ENCODE measurements at places on chromosomes 11 and 22.

DNA sequence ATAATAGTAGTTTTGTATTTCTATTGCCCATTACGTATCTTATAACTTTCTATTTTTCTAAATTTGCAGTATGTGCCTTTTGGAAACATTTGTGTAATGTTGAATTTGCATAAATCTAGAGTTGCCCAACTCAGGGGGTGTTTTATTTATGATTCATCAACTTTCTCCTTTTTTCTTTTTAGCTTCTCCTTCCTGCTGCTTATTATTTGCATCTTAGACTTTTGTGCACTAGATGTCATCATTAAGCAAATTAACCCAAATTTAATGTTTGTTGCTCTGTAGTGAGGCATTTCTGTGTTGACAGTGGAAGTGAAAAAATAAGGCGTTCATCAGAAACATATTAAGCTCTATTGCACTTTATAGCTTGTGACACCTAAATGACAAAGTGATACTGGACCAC lies 56.2 kb upstream of the ZBED5 start:
- peak; percentile 54 for DNase-seq

GRCh38 chr22:19893363-19893762 lies 38.7 kb upstream of the GNB1L start:
- DNase-seq: no peak

DNA sequence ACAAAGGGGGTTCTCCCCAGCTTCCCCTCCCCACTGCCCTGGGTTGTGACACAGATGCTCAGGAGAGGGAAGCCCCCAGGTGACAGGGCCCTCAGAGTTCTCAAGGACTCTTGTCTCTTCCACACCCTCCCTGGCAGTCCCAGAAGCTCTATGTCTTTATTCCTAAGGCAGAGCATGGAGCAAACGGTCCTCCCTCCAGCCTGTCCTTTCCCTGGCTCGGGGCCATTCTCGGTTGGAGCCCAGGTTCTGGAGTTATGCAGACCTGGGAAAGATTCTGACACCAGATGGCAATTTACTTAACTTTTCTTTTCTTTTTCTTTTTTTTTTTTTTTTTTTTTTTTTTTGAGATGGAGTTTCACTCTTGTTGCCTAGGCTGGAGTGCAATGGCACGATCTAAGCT lies 186.6 kb downstream of the CEP164 start:
- DNase-seq: no peak

- DNase-seq: peak; percentile 73
Observed at GRCh38 chr11:109808569-109808968, 284.6 kb upstream of the ZC3H12C start.

GRCh38 chr11:32729976-32730375 lies 64.5 kb downstream of the CCDC73 start:
- no peak for DNase-seq

DNA sequence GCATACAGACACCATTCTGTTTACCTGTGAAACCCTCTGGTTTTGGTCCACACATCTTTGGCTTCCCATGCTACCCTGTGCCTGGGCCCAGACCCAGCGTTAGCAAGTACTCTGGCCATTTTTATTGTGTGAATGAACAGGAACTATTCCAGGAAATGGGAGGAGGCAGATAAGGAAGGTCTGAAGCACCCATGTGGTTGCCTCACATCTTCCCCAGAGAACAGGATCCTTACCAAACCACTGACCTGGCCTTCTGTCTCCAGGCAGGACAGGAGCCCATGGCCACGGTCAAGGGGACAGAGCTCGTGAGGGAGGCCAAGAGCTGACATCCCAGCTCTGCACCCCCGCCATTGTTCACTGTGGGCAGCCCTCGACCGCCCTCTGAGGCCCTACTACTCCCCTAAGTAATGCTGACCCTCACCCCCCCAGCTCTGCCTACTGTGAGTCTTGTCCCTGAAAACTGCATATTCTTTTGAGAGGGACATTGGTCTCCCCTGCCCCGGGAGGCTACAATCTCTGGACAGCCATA lies 97.7 kb upstream of the TP53I11 start:
- no peak for DNase-seq

DNA sequence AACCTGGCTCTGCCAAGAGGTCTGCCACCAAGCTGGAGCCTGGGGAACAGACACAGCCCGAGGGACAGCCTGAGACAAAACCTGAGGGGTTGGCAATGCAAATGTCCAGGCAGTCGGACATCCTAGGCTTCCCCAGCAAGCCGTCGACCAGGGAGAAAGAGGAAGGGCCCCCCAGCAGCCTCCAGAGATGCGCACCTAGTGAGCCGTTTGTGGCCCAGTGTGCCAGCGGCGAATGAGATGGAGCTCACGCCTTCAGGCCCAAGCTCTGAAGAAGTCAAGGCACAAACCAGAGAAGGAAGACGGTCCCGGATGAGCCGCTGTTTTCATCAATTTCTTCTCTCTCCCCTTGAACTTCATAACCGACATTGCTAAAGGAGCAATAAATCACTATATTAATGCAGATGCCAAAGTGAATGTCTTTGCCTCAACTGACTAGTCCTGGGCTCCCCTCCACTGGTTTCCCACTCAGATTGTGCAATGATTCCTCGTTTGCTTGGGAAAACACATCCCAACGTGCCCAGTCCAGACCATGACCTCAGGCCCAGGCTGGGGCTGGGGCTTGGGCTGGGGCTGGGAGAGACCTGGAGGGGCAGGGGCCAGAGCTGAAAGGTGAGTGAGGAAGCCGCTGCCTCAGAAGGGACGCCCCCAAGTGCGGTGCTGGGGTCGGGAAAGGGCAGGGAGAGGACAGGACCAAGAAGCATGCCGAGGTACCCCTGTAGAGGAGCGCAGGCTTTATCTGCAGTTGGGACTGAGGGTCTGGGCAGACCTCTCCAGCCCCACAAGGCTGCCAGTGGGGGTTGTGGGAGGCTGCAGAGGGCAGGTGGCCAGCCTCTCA lies 3.5 kb upstream of the DGCR2 start:
- no peak for DNase-seq

GRCh38 chr11:125300791-125301218 lies 136.3 kb downstream of the PKNOX2 start:
- peak; percentile 80 for DNase-seq

GRCh38 chr22:37999640-38000272 lies 15.4 kb upstream of the SOX10 start:
- DNase-seq: peak; percentile 45

- no peak for DNase-seq
Observed at GRCh38 chr22:20488946-20489345, 6.6 kb downstream of the KLHL22 start.

DNA sequence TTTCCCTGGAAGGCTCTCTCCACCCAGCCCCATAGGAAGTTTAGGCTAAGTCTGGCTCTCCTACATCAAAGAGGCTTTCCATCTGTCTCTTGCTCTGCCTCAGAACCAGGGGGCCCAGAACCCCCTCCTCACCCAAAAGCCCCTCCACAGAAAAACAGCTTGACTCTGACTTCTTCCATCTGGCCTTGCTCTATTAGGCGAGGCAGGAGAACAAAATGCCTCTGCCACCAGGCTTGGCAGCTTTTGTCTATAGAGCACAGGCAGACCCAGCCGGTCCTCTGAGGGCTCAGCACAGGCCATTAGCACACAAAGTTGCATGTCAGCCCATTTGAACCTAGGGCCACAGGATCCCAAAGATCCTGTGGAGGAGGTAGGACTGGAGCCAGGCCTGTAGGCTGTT lies 75.7 kb upstream of the SUSD2 start:
- DNase-seq: no peak

DNA sequence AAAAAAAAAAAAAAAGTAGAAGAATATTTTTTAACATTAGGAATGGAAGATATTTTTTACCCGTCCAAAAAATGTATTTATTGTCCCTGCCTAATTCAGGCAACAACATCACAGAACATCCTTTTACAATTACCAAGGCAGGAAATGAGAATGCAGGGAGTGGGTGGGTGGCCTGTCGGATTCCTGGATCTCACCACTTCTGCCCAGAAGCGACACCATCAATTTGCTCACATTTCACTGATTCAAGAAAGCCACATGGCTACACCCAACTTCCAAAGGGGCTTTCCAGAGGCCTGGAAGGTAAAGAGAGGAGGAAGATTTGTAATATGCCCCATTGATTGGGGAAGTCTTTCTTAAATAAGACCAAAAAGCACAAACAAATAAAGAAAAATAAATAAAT lies 93.8 kb upstream of the CLPB start:
- peak; percentile 76 for DNase-seq

GRCh38 chr11:119025978-119026766 lies 4.5 kb downstream of the SLC37A4 start:
- DNase-seq: no peak

DNA sequence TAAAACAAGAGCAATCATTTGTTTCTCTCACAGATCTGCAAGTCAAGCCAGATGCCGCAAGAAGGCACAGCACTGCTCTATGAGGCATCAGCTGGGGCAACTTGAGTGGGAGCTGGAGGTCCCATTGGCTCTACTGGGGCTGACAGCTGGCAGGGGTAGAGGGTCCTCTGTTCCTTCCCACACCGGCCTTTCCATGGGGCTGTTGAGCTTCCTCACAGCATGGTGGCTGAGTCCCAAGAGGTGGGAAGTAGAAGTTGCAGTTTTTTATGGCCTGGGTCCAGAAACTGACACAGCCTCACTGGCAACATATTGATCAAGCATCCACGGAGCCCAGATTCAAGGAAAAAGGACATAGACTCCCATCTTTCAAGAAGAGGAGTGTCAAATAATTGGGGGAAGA lies 34.4 kb downstream of the RPL3 start:
- no peak for DNase-seq

GRCh38 chr11:95897731-95898130 lies 26.2 kb downstream of the MTMR2 start:
- DNase-seq: peak; percentile 60

DNA sequence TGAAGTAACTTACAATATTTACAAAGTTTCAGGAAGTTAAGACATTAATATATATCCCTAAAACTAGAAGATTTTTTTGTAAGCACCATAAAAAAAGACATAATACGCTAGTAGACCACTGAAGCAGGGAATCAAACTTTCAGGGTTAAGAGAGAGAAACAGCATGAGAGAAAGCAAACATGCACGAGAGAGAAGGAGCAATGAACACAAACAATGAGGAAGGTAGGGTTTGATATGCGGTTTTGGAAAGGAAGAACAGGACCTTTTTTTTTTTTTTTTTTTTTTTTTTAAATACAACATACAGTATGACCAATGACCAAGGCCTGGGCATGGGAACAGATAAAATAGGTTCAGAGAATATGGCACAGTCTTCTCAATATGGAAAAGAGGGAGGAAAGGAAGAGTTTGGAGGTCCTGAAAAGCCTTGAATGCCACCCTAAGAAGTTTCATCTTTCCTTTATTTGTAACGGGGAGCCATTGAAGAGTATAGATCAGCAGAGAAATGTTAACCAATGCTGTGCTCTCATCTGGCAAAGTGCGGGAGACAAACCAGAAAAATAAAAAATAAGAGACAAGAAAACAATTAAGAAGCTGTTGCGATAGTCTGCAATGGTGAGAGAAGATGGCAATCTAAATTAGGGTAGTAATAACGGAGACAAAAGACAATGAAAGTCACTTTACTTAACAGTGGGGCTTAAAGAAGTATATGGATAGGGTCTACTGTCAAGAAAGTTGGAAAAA lies 101.0 kb downstream of the USP35 start:
- no peak for DNase-seq

DNA sequence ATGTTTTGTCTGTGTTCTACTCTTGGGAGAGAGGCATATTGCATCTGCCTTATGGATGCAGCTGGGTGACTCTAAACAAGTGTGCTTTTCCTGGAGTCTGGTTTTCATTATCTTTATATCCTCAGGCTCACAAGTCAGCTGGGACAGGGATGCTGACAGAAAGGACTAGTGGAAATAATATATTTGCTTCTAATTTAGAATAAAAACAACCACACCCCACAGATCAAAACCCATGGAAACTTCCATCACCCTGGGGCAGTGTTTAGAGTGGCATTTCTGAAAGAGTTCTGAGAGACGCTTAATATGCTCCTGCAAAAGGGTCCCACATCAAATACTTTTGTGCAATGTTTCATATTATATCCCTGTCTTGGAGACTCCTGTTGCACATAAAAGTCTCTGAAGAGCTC lies 20.8 kb downstream of the KCNE3 start:
- DNase-seq: no peak

GRCh38 chr11:1570001-1570453 lies 2.0 kb downstream of the DUSP8 start:
- no peak for DNase-seq

- DNase-seq: peak; percentile 20
Observed at GRCh38 chr11:109433753-109434256, 11.8 kb downstream of the C11orf87 start.

DNA sequence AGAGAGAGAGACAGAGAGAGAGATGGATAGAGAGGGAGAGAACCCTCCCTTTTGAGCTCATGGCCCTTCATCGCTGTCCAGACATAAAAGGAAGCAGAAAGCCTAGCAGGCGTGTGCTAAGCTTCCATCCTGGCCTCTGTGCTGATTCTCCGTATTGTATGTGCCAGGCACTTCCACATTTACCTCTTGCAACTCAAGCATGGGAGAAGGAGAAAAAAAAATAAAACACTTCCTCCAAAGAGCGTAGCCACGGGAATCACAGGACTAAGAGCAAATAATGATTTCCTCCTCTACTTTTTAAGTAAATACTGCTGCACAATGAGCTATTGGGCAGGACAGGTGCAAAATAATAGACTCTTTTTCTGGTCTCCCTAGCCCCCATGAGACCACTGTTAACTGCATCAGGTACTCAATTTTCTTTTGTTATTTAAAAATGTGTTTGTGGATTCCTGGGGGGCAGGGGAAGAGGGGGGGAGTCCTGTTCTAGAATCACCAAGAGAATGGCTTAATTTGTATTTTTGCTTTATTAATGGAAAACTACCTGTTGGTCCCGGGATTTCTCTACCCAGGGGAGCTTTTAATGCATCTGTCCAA lies 154.3 kb downstream of the NXPE2 start:
- no peak for DNase-seq

- DNase-seq: peak; percentile 90
Observed at GRCh38 chr11:123478352-123478987, 48.4 kb downstream of the GRAMD1B start.

DNA sequence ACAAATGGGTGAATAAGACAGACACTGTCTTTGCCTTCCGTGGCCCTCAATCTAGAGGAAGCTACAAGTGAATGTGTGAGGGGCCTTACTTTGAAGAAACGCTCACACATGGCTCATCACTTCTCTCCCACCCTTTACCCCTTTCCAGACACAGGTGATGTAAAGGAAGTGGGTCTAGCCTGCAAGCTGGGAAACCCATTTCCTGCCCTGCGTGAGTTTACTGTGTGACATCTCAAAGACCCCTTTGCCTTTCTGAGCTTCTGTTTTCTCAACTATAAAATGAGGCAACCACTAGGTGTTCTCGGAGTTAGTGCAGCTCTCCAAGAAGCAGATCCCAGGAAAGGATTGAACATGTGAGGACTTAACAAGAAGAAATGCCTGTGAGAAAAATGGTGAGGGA lies 43.1 kb upstream of the LMO2 start:
- DNase-seq: no peak

- DNase-seq: no peak
Observed at GRCh38 chr11:95708681-95709080, 80.9 kb downstream of the FAM76B start.

DNA sequence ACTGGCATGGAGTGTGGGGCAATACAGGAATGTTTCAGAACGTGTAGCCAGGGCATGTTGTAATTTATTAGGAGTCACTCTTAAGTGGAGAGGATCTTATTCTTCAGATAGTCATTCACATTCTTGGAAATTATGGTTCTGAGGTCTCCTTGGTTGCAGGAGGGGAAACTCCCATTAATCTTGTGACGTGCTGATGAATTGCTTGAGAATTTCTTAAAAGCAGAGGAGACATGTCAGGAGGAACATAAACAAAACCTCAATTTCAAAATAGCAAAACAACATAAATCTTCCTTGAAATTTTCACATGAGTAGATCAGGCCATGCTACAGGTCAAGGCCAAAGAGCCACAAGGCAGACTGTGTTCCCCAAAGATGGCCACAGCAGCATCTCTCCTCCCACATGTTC lies 50.4 kb downstream of the ADM start:
- DNase-seq: peak; percentile 61

All from GM23248 (cell line).